ENCODE measurements at places on chromosomes 6 and 20. TPM values are rescaled to one million over a fixed set of nuclear protein-coding genes. Genes with fewer than 3 reads are reported as not detected.

- H3K27ac ChIP-seq = no peak overlapping the region
- no peaks in the 10 kb centered on the region for H3K27me3 ChIP-seq
- H3K36me3 ChIP-seq = no peaks in the 10 kb centered on the region
- H3K4me3 ChIP-seq = no peak overlapping the region
- DNase-seq = no peak
- H3K4me1 ChIP-seq = peaks cover 26% of the 10 kb centered on the region
Measured at GRCh38 chr6:36955136-36955535, 598 bp downstream of the PI16 start.

GRCh38 chr6:112594886-112595594, 247.9 kb downstream of the RFPL4B start:
- DNase-seq = no peak
- no peak overlapping the region for H3K4me3 ChIP-seq
- no peaks in the 10 kb centered on the region for H3K4me1 ChIP-seq
- no peaks in the 10 kb centered on the region for H3K27me3 ChIP-seq
- H3K36me3 ChIP-seq = no peaks in the 10 kb centered on the region

DNA sequence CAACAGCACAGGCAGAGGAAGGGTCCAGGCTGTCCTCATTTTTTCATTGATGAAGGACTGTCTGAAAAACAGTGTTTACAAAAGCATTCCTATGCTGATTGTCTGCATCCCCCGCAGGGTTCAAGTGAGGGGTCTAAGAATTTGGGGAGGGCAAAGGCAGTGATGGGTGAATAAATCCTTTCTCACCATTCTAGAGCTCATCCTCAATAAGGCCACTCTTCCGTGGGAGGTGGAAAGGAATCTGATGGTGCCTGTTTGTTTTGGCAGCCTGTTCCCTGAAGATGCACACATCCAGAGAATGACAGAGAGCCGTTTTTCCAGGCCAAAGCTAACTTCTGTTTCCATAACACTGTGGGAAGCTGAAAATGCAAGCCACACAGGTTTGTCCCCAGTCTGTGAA, 164.5 kb downstream of the MOXD1 start:
- no peak overlapping the region for H3K4me3 ChIP-seq
- no peak overlapping the region for H3K27ac ChIP-seq
- H3K36me3 ChIP-seq = no peaks in the 10 kb centered on the region
- peaks cover 5% of the 10 kb centered on the region for H3K27me3 ChIP-seq
- DNase-seq = no peak
- no peaks in the 10 kb centered on the region for H3K4me1 ChIP-seq

DNA sequence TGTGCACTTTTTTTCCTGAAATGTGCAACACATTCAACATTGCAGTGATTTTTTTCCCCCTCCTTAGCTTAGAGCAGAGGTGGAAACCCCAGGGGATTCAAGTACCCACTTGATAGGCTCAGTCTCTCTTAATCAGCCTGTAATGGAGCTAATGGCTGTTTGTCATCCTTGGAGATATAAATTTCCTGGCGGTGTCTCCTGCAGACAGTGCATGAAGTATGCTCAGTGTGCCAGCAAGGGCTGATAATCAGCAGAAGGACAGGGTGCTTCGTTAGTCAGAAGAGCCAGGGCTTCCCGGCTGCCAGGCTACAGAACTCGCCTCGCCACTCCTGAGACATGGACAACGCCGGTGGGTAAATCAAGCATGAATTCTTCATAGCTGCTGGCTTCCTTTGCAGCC, 69.8 kb upstream of the PHACTR2 start:
- H3K4me1 ChIP-seq = peaks cover 4% of the 10 kb centered on the region
- no peak overlapping the region for H3K4me3 ChIP-seq
- H3K36me3 ChIP-seq = no peaks in the 10 kb centered on the region
- DNase-seq = no peak

DNA sequence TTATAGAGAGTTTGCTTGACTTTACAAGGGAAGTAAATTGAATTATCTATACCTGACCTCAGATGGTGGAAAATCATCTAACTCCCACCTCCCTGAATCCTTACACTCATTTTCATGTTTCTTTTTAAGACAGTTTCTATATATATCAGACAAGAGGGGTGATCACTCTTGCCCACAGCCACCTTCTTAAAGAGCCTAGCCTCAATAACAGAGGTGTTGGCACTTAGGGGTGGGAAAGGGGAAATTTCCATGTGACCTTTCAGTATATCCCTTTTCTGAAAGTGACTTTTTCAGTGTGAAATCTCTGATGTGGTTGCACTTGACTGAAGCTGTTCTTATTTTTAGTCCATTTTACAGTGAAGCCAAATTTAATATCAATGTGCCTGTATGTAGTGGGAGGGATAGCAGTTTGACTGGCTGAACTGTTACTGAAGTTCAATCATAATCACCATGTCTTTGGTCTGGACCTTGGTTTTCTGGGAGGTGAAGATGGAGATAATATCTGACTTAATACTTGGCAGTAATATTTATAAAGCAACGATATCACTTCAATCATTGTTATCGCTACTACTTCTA, 141.3 kb downstream of the MAP3K7 start:
- no peak overlapping the region for H3K4me3 ChIP-seq
- peak overlapping the region; percentile 95 for H3K27ac ChIP-seq
- peak; percentile 56 for DNase-seq
- H3K4me1 ChIP-seq = peaks cover 56% of the 10 kb centered on the region

- H3K36me3 ChIP-seq = peaks cover 5% of the 10 kb centered on the region
- H3K4me3 ChIP-seq = no peak overlapping the region
- no peak overlapping the region for H3K27ac ChIP-seq
- peaks cover 7% of the 10 kb centered on the region for H3K4me1 ChIP-seq
- no peak for DNase-seq
- H3K27me3 ChIP-seq = no peaks in the 10 kb centered on the region
Measured at GRCh38 chr6:125974214-125974866, 12.0 kb upstream of the TRMT11 start.

GRCh38 chr6:149259753-149260152, 57.8 kb upstream of the TAB2 start:
- DNase-seq = no peak
- peaks cover 21% of the 10 kb centered on the region for H3K4me1 ChIP-seq
- no peak overlapping the region for H3K4me3 ChIP-seq
- no peak overlapping the region for H3K27ac ChIP-seq

DNA sequence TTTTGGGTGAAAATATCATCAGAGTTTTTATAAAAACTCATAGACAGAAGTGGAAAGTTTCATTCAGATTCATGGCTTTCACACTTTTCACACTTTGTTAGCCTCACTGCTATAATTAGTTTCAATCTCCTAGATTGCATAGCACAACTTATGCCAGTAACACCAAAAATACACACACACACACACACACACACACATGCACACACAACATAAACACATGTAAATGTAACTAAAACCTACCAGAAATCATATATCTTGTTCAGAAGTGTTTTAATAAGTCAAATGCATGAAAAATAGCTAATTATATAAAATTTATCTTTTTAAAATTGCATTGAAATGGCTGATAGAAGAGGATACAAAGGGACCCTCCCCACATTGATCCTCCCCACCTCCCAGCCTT, 347.8 kb upstream of the SLC35B3 start:
- H3K36me3 ChIP-seq = no peaks in the 10 kb centered on the region
- DNase-seq = no peak
- H3K27me3 ChIP-seq = peaks cover 2% of the 10 kb centered on the region
- no peaks in the 10 kb centered on the region for H3K4me1 ChIP-seq
- H3K27ac ChIP-seq = no peak overlapping the region

GRCh38 chr6:43308101-43308989, at the start of gene CRIP3:
CRIP3 (minus strand) TSS chr6:43308826; CDS start chr6:43308792, 34 bp downstream.
- peaks cover 6% of the 10 kb centered on the region for H3K4me1 ChIP-seq
- H3K4me3 ChIP-seq = peak within 1 kb of the TSS; percentile 82

DNA sequence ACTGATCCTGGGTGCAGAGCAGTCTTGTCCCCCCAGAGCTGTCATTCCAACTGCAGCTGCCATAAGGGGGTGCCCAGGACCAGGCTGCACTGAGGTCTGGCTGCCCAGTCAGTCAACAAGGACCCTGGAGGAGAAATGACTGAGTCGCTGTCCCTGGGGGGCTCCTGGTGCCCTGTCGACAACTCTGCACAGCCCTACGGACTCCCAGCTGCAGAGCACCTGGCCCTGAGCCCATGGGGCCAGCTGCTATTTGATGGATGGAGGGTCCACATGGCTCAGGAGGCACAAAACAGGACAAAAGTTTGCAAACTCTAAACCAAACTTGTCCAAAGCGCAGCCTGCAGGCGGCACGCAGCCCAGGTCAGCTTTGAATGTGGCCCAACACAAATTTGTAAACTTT, 46.3 kb upstream of the RPS6KA2 start:
- peaks cover 11% of the 10 kb centered on the region for H3K27me3 ChIP-seq
- no peak overlapping the region for H3K4me3 ChIP-seq
- H3K27ac ChIP-seq = no peak overlapping the region
- no peak for DNase-seq
- H3K36me3 ChIP-seq = no peaks in the 10 kb centered on the region
- peaks cover 6% of the 10 kb centered on the region for H3K4me1 ChIP-seq

DNA sequence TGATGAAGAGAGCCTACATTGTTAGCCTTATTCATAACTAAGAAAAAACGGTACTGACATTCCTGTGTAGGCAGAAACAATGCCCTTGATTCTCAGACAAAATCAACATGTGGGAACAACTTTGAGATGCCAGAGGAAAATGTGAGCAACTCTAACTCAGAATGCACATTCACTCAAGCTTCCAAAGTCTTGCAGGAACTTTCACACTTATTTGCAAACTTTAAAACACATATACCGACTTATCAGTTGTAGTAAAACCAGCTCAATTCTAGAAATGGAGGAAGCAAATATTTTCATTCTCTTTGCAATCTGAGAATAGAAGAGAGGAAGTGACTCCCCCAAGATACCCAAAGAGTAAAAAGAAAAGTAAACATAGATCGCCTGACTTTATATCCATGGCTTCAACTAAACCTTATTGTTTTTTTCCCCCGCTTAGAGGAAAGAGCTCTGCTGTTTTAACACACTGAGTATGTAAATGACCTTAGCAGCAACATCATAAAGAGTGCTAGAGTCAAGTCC, 117.6 kb downstream of the EPB41L2 start:
- H3K36me3 ChIP-seq = no peaks in the 10 kb centered on the region
- DNase-seq = no peak
- H3K4me3 ChIP-seq = no peak overlapping the region
- H3K4me1 ChIP-seq = no peaks in the 10 kb centered on the region
- H3K27ac ChIP-seq = no peak overlapping the region
- no peaks in the 10 kb centered on the region for H3K27me3 ChIP-seq

The XKR7 gene
- total RNA-seq = 0.02 TPM

The TMEM244 gene
- not detected for total RNA-seq

The FAM83C gene
- total RNA-seq = not detected

The KHDC1L gene
- total RNA-seq = not detected

The NAA20 gene
- 59.5 TPM for total RNA-seq

All from activated naive CD4-positive, alpha-beta T cell treated with anti-CD3 and anti-CD28 coated beads for 36 hours (primary cell).